Osteocyte (in vitro differentiated cells): ENCODE measurements at places on chromosomes 4 and X. TPM values are rescaled to one million over a fixed set of nuclear protein-coding genes. Genes with fewer than 3 reads are reported as not detected.

FRAS1 gene
- total RNA-seq: 0.89 and 1.6 TPM in 2 replicates

HEPH gene
- total RNA-seq: 6.3 and 7.6 TPM in 2 replicates

GRCh38 chr4:8352368-8353157 lies 83.0 kb downstream of the HTRA3 start:
- peaks cover 7% of the 10 kb centered on the region for H3K4me1 ChIP-seq
- H3K27me3 ChIP-seq: peaks cover 14% of the 10 kb centered on the region
- H3K27ac ChIP-seq: no peak overlapping the region
- no peak overlapping the region for H3K4me3 ChIP-seq
- no peak for DNase-seq

- no peak overlapping the region for H3K27ac ChIP-seq
- peaks cover 32% of the 10 kb centered on the region for H3K36me3 ChIP-seq
- H3K4me3 ChIP-seq: no peak overlapping the region
- no peak for DNase-seq
These were observed 11.2 kb downstream of the CAMK2D start for GRCh38 chr4:113750296-113750695.
